T-helper 2 cell (primary cell): ENCODE measurements at places on chromosomes 6 and 20.

- no peak for DNase-seq
These were observed 161.2 kb upstream of the OGFRL1 start for GRCh38 chr6:71127374-71127773.

DNA sequence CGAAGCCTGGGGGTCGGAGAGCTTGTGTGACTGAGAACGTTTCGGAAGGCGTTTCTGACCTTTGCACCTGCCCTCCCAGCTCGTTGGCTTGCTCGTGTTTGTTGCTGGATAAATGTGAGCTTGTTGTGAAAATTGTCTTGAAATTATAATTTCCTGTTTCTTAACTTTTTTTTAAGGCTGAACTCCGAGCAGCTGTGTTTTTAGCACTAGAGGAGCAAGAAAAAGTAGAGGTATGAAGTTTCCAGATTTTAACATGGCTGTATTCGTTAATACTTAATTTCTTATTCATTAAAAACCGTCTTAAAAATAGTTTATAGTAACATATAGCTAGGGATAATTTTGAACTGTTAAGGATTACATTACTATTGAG, 672 bp downstream of the CEP43 start:
- DNase-seq, result peak; percentile 15

GRCh38 chr20:7505835-7506221, 434.4 kb downstream of the HAO1 start:
- no peak for DNase-seq

DNA sequence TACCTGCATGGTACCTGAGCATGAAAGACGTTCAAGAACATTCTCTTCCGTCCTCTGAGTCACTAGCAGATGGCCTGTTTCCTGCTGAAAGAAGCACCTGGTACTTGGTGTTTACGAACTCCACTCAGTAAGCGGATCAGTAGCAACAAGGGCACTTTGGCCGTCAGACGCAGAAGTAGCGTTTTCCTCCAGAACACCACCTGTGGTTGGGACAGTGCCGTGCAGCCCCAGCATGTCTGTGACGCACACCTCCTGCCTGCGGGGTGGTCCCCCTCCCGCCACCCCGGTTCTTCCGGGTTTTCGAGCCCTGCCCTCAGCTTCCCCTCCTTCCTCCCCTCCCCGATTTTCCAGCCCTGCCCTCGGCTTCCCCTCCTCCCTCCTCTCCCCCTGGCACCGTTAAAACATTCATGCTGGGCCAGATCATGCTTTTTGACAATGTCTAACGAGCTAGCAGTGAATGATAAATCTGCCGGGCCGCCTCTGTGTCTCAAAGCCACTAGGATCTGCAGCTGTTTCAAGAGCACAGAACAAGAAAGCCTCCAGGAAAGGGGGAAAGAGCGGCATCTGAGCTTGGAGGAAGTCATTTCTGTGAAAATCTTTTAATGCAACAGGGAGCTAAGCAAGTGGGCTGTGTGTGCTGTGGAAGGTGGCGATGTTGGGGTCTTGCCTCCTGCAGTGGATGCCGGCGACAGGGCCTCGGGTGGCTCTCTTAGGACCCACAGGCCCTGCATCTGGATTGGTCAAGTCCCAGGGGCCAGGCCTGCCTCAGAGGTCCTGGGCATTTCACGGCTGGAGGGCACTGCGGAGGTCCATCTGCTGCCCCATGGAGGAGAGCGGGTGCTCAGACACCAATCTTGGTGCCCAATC, 207.9 kb downstream of the ERMARD start:
- no peak for DNase-seq

DNA sequence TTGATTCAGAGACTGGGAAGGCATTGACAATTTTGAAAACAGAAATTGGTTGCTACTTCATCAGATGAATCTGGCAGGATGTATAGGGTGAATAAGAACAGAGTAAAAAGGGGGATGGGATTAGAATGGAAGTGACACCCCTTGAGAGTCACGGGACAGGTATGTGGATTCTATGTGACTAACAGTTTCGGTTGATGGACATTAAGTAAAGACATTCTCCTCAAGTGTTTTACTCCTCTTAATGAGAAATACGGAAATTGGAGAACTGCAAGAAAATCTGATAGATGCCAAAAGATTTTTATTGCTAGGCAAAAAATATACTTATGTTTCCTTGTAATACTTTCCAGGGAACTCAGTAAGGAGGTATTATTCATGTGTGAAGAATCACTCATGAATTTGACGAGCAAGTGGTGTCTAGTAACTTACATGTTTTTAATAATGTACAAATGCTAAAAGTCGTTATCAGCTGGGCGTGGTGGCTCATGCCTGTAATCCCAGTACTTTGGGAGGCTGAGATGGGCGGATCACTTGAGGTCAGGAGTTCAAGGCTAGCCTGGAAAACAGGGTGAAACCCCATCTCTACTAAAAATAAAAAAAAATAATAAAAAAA, 135.8 kb downstream of the KIF16B start:
- no peak for DNase-seq

DNA sequence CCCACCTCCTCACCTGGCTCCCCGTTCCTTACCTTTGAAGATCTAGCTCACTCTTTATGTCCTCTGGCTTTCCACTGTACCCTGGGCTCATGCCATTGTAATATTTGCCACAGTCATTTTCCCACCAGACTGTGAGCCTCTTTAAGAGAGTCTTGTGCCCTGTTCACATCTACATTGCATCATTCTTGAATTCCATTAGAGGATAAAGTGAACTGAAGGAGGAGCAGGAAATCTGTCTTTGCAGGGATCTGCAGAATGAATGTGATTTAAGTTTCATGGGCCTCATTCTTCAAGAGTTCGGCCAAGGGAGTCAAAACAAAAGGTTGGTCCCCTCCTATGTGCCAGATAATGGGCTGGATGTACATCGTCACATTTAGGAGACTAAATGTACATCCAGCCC, 272.6 kb upstream of the CITED2 start:
- DNase-seq, result no peak

GRCh38 chr20:63926298-63926697, 29.9 kb downstream of the UCKL1 start:
- DNase-seq, result no peak
